ENCODE measurements at places on chromosomes 13 and 19.

GRCh38 chr19:3653865-3654513 is 27.4 kb upstream of the CACTIN start:
- no peak for DNase-seq

DNA sequence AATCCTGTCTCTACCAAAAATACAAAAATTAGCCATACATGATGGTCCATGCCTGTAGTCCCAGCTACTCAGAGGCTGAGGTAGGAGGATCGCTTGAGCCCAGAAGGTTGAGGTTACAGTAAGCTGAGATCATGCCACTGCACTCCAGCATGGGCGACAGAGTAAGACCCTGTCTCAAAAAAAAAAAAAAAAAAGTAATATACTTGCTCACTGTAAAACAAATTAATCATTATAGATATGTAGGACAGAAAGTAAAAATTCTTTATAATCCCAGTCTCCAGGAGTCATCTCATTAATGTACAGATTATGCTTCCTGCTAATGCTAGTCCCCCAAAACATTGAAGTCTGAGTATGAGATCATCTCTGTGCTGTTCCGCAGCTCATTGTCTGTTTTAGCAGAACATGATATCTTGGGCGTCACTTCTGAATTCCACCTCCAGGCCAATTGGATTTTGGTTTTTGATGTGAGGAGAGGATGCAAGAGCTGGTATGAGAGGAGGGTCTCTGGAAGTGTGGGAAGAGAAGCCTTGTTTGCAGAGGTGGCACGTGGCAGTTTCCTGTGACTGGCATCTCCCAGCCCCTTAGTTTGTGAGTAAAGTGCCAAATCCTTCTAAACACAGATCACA is 75.4 kb upstream of the NPAS1 start:
- DNase-seq, result no peak

DNA sequence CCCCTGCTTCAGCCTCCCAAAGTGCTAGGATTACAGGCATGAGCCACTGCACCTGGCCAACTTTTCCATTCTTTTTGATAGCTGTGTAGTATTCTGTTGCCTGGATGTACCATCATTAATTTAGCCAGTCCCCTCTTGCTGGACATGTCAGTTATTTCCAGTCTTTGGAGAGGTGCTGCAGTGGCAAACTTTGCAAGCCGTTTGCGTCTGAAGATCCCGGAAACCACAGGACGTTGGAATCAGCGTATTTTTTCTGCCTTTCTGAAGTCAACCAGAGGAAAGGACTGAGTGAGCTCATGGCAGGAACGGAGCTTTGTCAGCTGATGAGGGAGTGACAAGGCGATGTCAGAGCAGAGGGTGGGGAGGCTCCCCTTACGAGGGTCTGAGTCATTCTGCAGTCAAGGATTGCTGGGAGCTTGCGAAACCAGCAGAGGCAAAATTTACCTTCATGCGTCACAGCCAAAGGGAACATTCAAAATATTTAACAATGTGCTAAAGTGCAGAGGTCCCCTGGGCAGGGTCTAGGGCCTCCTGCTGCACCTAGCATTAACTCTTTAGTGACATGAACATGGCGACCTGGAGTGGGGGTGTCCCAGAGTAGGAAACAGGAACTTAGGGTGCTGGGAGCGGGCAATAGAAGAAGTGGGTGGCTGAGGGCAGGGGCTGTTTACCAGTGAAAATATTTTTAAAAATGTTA is 5.6 kb downstream of the C5AR1 start:
- DNase-seq, result peak; percentile 15

DNA sequence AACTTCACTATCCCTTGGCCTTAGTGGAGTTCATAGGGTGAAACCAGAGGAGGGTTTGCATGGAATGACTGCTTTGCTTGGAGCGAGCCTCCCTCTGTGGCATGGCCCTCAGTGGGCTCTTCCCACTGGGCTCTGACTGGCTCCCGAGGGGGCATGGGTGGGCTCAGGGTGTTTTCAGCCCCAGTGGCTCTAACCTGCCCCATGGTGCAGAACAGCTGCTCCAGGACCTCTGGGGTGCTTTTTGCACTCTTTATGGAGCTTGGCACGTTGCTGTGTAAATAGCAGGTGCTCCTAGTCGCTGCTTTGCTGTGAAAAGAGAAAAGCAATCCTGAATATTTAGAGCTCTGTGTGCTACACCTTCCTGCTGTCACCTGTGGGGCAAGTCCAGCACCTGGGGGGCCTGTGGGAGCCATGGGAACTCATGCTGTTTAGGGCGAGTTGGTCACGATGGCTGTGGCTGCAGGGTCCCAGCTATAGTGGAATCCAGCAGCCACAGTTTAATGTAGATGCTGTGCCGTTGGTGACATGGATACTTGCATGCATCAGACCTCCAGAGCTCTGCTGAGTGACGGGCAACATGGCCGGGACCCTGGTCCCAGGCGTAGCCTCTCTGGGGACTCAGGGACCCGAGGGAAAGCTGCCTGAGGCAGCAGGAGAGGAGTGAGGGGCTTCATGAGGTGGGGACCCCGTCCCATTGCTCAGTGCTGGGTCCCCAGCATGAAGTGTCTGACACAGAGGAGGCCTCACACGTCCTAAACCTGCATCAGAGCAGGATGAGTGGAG is 14.3 kb upstream of the MCF2L start:
- no peak for DNase-seq

DNA sequence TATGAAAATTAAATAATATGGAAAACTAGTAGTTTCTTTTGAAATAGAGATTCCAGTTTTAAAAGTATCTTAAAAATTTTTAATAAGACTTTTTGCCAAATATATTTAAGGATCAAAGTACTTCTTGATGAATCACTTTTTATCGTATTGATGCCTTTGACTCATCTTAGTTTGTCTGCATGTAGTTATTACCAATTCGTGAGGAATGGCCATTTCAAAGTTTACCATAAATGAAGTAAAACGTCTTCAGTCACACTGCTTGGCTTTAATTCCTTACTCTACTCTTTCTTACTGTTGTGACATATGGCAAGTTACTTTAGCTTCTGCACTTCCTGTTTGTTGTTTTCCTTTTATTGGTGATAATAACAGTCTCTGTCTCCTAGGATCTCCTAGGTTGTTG is 38.3 kb downstream of the NDFIP2 start:
- DNase-seq, result no peak

- DNase-seq, result no peak
Observed at GRCh38 chr13:74253161-74253560, 119.0 kb upstream of the KLF12 start.

DNA sequence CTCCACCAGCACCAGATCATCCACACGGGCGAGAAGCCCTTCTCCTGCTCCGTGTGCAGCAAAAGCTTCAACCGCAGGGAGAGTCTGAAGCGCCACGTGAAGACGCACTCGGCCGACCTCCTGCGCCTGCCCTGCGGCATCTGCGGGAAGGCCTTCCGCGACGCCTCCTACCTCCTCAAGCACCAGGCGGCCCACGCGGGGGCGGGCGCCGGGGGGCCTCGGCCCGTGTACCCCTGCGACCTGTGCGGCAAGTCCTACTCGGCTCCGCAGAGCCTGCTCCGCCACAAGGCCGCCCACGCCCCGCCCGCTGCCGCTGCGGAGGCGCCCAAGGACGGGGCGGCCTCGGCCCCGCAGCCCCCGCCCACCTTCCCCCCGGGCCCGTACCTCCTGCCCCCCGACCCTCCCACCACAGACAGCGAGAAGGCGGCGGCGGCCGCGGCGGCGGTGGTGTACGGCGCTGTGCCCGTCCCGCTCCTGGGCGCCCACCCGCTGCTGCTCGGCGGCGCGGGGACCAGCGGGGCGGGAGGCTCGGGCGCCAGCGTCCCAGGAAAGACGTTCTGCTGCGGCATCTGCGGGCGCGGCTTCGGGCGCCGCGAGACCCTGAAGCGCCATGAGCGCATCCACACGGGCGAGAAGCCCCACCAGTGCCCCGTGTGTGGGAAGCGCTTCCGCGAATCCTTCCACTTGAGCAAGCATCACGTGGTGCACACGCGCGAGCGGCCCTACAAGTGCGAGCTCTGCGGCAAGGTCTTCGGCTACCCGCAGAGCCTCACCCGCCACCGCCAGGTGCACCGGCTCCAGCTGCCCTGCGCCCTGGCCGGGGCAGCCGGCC is 9.4 kb downstream of the ZNF784 start:
- no peak for DNase-seq

DNA sequence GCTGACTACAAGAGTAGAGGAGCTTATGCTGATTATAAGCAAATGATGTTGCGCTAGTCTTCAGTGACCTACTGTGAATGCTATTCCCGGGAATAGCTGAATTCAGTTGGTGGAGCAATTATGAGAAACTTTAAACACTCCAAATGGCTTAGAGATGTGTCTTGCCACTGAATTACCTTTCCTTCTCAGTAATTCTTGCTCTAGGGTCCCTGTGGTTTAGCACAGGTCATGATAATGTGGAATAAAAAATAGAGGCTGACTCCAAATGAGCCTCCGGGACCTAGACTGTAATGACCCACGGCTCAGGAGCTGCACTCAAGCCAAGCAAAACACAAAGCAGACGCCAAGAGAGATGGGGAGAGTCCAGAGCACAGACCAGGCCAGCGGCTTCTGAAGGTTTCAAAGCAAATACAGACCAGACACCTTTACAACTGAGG is 124.7 kb downstream of the RGCC start:
- DNase-seq, result no peak

DNA sequence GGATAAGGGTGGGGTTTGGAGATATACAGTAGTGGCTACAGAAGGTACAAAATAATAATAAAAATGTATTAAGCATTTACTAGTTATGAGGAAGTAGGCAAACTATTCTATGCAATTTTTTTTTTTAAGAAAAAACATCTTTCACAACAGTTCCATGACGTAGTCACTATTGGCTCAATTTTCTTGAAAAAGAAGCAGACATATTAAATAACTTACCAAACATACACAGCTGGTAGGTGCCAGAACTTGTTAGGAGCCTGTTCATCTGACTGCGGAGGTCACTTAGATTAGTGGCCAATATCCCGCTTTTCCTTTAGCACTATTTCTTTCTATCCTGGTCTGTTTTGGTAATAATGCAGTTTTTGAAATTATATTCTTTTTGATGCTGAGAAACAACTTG is 593.5 kb downstream of the KCTD12 start:
- DNase-seq, result no peak

GRCh38 chr13:71087432-71087831 is 779.6 kb downstream of the DACH1 start:
- DNase-seq, result no peak

DNA sequence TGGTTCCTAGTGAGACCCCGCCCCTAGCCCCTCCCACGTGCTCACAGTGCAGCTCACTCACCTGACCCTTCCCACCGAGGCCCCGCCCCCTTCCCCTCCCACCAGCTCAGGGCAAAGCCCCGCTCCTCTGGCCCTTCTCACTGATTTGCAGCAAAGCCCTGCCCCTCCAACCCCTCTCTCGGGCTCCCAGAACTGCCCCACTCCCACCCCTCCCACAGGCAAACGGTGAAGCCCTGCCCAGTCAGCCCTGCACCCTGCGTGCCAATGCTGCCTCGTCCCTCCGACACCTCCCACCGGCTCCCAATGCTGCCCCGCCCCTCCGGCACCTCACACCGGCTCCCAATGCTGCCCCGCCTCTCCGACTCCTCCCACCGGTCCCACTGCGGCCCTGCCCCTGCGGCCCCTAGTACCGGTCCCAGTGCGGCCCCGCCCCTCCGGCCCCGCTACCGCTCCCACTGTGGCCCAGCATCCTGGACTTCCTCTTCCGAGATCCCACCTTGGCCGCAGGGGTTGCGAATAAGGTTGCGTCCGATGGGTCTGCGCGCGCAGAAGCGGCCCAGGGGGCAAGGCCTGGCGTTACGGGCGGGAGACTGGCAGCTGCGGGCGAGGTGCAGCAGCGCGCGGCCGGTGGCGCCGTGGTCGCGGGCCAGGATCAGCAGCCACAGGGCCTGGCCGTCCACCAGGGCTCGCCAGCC is 834 bp downstream of the FBXO27 start:
- DNase-seq, result peak; percentile 76

GRCh38 chr13:92044351-92044750 is 645.9 kb downstream of the GPC5 start:
- no peak for DNase-seq

- no peak for DNase-seq
Observed at GRCh38 chr13:51004111-51004865, 94.7 kb downstream of the RNASEH2B start.

- peak; percentile 84 for DNase-seq
Observed at GRCh38 chr19:39402346-39403300, 4.0 kb upstream of the ZFP36 start.

DNA sequence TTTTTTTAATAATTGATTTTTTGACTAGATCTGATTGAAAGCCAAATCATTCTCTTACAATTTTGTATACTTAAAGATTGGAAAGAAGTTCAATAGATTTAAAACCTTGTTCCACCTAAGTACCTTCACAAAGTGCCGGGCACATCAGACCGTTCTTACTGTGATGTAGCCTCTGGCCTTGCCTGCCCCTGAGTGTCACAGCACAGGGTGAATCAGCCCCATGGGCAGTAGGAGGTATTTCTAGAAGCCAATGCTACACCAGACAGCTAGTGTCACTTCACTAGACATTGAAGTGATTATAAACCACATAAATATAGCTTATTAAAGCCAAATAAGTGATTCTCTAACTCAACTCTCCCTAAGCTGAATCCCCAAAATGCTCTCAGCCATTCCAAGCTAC is 131.3 kb downstream of the LACC1 start:
- DNase-seq, result no peak

GRCh38 chr13:29905845-29906244 is 55.4 kb upstream of the UBL3 start:
- no peak for DNase-seq

DNA sequence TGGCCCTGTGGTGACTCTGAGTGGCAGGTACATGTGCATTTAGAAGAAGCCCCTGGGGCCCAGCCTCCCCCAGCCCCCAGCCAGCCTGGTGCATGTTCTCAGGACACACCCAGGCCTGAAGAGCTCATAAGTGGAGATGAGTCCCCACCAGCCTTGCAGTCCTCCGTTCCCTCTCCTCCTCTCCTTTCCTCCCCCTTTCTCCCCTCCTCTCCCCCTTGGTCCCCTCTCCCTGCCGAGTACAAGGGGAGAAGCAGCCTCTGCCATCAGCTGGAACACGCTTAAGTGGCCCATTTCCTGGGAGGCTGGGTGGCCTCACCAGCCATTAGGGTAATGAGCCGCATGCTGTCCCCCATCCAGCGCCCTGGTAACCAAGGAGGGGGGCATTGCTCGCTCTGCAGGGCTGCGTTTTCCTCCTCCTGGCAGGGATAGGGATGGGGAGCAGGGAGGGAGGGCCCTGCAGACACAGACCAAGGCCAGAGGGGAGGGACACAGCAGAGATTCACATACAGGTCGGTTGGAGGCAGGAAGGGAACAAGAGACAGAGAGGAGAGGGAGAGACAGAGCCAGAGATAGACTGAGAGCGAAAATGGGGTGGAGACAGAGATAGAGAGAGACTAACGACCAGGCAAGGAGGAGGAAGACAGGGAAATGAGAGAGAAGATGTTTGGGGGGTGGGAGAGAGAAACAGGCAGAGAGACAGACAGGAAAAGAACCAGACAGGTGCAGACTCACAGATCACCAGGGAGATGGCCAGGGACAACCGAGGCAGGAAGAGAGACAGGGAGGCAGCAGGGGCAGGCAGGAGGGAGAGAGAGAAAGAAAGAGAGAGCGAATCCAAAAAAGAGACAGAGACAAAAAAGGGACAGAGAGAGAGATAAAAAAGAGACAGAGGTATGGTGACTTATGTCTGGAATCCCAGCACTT is 19.3 kb upstream of the DPP9 start:
- no peak for DNase-seq
